ENCODE measurements at places on chromosomes 11 and 22.

- no peak for DNase-seq
These were observed 35.3 kb downstream of the MACROD1 start for GRCh38 chr11:64130618-64131017.

DNA sequence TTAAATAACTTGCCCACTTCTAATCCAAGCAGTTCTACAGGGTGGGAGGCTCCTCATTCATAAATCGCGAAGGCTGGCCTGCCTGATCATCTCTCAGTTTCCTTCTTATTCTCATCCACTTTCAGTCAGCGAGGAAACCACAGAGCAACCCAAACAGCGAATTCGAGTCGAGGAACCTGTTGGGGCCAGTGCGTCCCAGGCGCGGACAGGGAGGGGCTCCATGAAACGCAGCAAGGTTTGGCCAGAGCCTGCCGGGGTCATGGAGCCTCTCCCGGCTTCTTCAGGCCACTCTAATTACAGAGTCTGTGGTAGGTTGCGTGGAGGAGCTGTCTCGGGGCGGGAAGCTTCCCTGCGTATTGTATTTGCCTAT, 741 bp upstream of the NAV2 start:
- DNase-seq, result no peak

DNA sequence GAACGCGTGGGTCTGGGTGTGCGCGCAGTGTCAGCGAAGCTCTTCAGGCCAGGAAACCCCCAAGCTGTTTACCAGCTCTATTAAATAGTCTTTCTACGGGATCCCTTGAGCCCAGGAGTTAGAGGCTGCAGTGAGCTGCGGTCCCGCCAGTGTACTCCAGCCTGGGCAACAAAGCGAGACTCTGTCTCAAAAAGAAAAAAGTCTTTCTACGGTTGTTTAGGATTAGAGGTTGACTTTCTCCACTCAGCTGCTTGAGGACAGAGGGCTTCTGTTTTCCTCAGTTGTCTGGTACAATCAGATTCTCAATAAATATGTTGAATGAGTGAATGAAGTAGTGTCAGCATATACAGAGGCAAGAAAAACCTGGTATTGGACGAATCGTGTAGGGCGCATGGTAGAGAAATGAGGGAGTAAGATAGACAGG, 619 bp downstream of the SART1 start:
- DNase-seq, result no peak

DNA sequence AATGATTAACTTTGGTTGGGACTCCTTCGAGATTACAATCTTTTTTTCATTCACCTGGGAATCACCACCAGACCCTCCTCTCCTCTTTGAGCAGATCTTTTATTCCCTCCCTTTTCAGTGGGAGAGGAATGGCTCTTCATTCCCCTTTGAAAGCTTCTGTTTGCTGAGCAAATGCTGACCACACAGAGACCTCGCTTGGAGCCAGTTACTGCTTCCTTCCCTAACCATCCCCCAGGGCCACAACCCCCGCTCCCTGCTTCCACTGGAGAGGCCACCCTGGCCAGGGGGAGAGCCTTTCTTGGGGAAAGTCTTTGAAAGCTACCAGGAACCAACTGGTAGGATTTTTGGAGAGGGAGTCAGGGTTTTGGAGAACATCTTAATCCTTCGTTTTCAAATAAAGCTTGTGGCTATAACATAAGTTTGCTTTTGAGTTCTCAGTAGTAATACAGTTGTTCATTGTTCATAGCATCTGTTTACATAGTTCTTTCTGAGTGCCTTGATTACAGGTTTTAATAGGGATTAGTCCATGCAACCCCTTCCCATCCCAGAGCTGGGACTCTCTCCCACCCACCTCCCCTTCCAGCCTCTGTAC, 138.4 kb downstream of the DBX1 start:
- no peak for DNase-seq

- DNase-seq, result no peak
These were observed 576.9 kb upstream of the ANO5 start for GRCh38 chr11:21615955-21616371.

DNA sequence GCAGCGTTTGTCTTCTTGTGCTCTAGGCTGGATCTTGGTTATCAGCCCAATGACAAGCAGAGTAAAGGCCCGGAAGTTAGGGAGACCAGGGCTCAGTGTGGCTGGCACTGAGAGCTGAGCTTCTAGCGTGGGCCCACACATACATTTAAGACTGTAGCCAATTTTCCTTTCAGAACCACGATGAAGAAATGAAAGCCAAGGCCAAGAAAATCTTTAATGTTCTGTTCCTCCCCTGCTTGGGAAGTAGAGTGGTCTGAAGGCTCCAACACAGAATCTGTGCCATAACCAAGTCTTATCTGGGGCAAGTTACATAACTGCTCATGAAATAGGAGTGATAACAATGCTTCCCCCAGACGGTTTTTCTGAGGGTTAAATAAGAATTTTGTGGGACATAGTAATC, 4.7 kb upstream of the ST3GAL4 start:
- no peak for DNase-seq

- no peak for DNase-seq
These were observed 236.1 kb downstream of the MIAT start for GRCh38 chr22:26893173-26894110.

- no peak for DNase-seq
These were observed 18.0 kb downstream of the TBC1D22A start for GRCh38 chr22:46780453-46780852.

DNA sequence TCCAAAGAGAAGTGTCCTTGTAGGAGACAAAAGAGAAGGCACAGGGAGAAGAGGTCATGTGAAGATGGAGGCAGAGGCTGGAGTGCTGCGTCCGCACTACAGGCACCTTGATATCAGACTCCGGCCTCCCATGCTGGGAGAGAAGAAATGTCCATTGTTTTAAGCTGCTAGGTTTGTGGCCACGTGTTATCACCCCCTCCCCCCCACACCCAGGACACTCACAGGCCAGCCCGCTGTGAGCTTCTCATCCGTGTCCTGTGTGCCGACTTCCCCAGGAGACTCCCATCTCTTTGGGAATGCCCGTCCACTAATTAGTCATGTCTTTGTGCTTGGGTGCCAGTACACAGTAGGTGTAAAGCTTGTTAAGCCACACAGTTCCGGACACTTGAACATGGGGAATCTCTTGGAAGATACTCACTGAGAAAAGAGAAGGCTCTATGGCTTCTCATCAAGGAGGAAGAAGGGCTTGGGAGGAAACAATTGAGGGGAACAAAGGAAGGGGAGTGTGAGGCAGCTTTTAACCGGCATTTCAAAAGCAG, 1234.7 kb downstream of the TBC1D22A start:
- DNase-seq, result no peak

- DNase-seq, result no peak
These were observed 292.5 kb downstream of the TMEM135 start for GRCh38 chr11:87330187-87330601.

DNA sequence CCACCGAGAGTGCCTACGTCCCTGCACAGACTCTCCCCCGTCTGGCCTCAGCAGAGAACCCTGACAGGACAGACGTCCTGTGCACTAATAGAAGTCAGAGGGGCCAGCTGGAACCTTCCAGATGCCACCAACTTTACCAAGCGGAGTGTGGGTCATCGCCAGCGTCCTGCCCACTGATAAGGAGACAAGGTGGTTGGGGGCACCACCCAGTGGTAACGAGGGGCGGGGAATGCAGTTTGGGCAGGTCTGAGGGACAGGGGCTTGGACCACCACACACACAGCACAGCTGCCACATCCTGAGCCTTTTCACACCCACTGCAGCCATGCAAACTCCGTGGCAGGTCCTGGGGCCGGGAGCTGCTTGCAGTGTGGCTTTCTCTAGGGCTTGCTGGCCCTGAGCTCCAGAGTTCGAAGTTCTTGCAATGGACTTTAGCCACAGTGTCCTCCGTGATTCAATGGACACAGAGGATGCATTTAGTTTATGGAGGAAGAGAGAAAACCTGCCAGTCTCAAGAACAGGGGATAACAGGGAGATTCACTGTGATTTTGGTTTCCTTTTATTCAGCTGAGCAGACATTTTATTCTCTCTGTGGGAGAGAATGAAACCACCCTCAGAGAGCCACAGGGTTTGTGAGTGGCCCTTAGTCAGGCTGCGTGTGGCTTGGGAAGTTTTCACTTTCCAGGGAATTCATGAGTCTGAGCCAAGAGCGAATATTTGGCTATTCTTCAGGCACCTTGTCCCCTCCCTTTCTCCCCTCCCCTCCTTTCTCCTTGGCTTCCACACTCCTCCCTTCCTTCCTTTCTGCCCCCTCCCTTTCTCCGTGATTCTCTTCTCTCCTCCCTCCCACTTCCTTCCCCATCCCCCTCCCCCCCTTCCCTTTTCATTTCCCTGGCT, 13.1 kb downstream of the MRGPRG start:
- no peak for DNase-seq

DNA sequence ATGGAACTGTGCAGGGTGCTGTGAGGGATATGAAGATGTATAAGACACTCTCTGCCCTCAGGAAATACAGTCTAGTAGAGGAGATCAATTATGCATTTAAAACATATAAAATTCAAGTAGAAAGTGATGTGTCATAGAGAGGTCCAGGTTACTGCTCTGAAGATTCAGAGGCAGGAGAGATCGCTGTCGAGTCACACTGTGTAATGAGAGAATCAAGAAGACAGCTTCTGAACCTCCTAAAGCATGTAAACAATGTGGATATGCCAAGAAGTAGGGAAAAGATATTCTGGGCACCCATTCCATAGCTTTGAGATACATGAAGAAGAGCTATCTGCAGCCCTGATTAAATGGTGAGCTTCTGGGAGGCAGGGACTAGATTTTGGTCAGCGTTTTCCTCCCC, 16.7 kb downstream of the SSH3 start:
- no peak for DNase-seq

DNA sequence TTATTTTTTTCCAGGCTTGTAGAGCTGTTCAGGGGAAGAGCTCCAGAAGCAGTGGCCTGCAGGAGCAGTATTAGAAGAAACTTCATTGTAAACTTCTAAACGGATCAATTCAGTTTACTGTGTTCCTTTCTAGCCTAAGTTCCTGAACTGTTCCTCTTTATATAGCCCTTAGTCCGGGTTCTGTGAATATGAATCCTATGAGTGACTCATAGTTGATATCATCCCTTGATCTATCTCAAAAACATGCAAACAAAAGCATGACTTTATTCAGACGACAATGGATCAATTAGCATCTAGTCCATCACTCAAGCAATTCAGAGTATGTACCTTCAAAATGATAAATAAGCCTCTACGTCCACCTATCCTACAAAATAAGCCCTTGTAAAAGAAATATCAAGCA, at the start of gene MMP12:
TSS of gene MMP12 (minus strand) at position 131 of the 400 bp plus-strand sequence. CDS start at position 86, 45 bp downstream.
- no peak for DNase-seq

DNA sequence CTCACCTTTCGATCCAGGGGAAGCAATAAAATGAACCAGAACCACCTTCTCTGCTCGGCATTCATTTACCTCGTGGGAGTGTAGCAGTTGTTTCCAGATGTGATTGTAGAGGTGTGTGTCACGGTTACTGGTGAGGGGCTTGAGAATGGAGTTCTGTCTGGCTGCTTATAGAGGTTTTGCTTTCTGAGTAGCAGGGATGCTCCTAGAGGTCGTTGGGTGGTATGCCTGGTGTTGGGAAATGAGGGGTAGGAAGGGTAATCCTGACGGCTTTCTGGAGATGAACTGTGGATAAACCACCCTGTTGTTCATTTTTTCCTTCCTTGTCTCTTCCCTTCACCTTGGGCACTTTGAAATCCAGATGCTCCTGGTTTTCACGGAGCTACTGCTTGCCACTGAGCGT, 8.1 kb downstream of the TEAD1 start:
- no peak for DNase-seq

DNA sequence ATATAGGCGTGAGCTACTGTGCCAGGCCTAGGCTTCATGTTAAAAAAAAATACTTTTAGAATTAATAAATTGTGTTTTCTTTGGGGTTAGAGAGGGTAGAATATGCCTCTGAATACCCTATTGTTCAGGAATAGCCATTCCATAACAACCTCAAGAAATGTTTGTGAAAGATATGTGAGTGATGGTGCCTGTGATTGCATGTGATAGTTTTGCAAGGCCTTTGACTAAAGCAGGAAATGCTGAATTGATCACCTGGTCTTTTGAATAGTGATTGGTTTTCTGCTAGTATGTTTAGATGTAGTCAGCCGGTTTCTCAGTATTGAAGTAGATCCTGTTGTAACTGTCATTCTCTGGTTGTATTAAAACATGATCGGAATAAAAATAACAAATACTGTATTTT, 73.4 kb downstream of the UVRAG start:
- no peak for DNase-seq

GRCh38 chr11:36057379-36058042, 113.6 kb downstream of the LDLRAD3 start:
- no peak for DNase-seq

DNA sequence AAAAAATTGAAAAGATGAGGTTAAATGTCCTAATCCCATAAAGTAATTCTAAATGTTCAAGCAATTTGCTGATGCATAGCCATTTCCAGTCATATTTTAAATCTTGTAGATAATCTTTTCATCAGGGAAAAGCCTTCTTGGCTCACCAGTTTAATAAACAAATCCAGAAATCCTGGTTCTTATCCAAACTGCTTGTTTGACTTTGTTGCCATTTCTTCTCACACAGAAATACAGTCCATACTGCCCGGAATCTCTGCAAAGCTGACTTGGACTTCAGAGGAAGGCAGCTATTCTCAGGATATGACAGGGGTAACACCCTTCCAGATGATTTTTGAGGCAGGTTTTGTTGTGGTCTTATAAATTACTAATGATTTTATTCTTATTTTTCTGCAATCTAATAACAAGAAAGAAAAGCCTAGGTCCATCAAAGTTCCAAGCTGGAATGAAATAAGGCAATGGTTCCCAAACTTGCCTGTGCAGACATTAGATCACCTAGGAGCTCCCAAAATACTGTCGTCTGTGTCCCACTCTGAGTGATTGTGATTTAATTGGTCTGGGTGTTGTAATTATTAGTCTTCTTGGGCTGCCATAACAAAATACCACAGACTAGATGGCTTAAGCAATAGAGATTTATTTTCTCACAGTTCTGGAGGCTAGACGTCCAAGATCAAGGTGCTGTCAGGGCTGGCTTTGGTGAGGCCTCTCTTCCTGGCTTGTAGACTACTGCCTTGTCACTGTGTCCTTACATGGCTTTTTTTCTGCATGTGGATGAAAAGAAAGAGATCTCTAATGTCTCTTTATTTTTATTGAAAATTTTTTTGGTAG, 55.1 kb upstream of the RCE1 start:
- DNase-seq, result no peak
